ENCODE measurements at places on chromosomes 3 and 15. TPM values are rescaled to one million over a fixed set of nuclear protein-coding genes. Genes with fewer than 3 reads are reported as not detected.

Gene CCR3
- total RNA-seq, result not detected

Gene JMJD7
- 3.1 TPM for total RNA-seq

Gene PTX3
- 216 TPM for total RNA-seq

Gene ZNF280D
- 30.9 TPM for total RNA-seq

Gene PP2D1
- not detected for total RNA-seq

Gene SLC4A7
- total RNA-seq, result 450 TPM

Gene ZKSCAN7
- 5.0 TPM for total RNA-seq

Measured in fibroblast of the aortic adventitia (primary cell).